ENCODE measurements at places on chromosomes 6 and 20.

GRCh38 chr6:156789081-156789943 is 12.1 kb downstream of the ARID1B start:
- DNase-seq: no peak

DNA sequence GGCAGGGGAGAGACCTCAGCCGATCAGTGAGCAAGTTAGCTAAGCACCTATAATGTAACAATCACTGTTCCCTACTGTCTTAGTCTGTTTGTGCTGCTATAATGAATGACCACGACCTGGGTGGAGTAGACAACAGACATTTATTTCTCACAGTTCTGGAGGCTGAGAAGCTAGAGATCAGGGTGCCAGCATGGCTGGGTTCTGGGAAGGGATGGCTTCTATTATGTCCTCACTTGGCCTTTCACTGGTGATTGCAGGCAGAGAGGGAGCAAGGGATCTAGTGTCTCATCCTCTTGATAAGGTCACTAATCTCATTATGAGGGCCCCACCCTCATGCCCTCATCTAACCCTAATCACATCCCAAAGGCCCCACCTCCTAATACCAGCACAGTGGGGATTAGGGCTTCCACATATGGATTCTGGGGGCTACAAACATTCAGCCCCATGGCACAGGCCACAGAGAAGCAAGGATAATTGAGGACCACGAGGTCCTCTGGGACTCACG is 162.5 kb downstream of the CD83 start:
- DNase-seq: no peak

- no peak for DNase-seq
These were observed 113.8 kb downstream of the SYCP2 start for GRCh38 chr20:59819496-59820203.

- DNase-seq: peak; percentile 65
These were observed 323.6 kb downstream of the CD83 start for GRCh38 chr6:14440940-14441781.

- no peak for DNase-seq
These were observed 11.0 kb upstream of the FBXL4 start for GRCh38 chr6:98958776-98959175.

DNA sequence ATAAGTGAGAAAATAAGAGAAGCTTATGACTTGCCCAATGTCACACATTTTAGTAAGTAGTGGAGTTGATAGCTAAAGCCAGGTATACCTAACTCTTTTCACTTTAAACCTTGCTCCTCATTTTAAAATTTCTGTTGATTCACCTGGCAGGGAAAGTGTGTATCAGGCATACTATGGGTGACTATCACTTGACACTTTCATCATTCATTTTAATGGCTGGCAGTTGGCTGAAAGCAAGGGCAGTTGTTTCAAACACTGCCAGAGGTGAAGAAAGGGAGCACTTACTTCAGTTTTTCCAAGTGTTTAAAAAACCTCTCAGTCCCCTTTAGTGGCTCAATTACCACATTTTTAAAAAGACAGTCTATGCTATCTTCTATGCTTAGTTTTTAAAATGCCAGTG is 78.2 kb upstream of the EMILIN3 start:
- DNase-seq: no peak

DNA sequence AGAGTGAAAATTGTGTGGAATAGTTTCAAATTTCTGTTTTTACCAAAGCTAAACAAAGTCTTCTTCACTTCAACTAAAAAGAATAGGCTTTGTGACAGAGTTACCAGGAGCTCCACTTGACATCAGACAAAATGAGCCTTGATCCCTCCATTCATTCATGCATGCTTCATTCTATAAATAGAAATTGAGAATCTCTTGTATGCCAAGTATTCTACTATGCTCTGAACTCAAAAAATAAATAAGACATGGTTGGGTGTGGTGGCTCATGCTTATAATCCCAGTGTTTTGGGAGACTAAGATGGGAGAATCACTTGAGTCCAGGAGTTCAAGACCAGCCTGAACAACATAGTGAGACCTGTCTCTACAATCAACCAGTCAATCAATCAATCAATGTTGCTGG is 236.6 kb upstream of the FAM83B start:
- no peak for DNase-seq

DNA sequence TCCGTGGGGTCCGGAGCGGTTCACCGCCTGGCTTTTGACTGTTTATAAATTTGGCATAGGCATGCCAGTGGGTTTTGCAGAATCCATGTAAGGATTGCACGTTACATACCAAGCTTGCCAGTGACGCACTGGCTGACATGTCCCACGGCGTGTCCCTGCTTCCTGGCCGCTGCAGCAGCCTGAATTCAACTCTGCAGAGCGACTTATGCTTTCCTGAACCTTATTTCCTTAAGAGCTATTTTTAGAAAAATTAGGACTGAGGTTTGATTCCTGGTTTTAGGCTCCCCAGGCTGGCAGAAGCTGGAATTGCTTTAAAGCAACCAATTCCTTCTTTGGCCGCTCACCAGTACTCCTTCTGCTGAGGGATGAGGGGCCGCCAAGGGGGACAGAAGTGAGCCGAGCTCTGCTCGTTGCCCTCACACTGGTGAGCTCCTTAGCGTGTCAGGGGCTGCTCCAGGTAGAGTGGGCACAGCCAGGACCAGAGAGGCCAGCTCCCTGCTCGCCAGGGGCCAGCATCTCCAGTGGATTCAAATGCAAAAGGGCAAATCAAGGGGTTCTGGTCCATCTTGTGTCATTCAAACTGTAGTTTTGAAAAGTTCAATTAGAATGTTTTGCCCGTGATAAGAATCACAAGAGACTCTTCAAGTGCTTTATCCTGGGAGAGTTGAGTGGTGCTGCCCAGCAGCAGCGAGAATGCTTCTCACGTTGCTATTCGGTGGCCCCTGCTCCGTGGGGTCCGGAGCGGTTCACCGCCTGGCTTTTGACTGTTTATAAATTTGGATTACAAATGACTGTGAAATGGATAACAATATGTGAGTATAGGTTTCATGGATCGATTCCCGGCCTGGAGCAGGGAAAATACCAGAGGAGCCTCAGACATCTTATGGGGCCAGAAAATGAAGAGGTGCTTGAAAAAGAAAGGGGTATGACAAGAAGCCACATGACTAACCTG is 17.5 kb upstream of the IRF4 start:
- no peak for DNase-seq

DNA sequence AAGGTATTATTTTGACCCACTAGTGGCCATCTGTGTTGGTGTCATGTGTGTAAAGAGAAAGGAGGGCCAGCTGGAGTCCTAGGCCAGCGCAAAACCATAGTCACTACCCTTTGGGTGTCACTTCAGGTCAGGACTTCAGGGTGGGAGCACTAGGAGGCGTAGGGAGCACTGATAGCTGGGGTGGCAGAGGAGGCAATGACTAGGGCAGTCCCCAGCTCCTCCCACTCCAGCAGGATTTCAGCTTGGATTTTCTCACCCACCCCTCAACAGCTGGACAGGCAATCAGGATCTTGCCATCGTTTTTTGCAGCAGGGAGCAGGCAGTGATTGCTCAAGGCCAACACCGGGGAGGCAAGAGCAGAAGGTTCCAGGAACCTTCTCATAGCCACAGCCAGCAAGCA is 4.2 kb upstream of the HLA-DOA start:
- no peak for DNase-seq

- DNase-seq: no peak
These were observed 21.8 kb downstream of the NPEPL1 start for GRCh38 chr20:58714340-58714922.

GRCh38 chr6:116335612-116336215 is 35.0 kb upstream of the DSE start:
- DNase-seq: no peak

DNA sequence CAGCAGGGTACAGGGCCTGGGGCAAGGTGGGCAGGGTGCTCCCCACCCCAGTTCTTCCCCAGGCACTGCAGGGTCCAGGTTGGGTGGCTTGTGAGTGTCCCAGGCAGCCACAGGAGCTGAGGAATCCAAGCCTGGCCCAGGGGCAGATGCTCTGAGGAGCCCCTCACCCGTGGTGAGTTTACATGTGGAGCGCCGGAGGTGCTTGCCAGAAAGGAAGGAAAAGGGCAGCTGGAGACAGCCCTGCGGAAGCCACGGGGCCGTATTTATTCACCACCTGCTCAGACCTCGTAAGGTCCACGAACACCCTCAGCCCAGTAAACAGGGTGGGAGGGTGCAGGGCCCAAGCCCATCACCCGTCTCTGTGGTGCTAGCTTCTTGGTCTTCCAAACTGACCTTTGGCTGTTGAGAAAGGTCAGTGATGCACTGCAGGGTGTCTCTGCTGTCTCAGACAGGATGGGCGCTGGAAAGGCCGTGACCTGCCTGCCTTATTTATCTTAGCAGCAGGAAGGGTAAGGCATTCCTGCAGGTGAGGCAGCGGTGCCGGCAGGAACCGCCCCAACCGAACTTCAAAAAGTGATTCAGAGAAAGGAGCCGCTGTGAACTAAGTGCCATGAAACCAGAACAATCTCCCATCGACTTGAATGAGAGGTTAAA is 4.0 kb upstream of the FRMD1 start:
- DNase-seq: no peak

- no peak for DNase-seq
These were observed 356.7 kb upstream of the JARID2 start for GRCh38 chr6:14889188-14889587.

DNA sequence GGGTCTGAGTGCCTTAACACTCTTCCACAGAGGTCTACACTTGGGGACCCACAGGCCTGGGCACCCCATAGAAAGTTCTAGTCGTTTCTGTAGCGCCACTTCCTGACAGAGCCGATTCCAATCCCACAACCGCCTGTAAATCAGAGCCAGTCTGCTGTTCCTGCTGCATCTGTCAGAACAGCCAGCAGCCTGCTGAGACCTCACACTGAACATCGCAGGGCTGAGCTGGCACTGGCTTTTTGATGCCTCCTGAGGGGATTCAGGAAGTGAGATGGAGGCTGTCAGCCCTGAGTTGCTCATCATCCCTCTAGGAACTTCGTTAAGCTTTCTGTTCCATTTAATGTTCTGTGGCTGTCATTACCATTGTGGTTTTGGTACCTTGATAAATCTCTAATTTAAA is 48.9 kb downstream of the DCBLD1 start:
- no peak for DNase-seq

DNA sequence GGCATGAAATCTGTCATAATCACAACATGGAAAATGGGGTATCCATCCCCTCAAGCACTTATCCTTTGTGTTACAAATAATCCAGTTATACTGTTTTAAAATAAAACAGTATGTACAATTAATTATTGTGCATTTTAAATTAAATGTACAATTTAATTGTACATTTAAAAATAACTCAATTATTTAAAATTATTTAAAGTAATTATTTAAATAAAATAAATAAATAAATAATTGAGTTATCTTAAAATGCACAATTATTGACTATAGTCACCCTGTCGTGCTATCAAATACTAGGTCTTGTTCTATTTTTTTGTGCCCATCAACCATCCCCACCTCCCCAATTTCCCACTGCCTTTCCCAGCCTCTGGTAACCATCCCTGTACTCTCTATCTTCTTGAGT is 66.9 kb upstream of the KCNG1 start:
- DNase-seq: no peak

GRCh38 chr6:46302816-46303215 is 132.0 kb upstream of the ENPP5 start:
- DNase-seq: no peak

DNA sequence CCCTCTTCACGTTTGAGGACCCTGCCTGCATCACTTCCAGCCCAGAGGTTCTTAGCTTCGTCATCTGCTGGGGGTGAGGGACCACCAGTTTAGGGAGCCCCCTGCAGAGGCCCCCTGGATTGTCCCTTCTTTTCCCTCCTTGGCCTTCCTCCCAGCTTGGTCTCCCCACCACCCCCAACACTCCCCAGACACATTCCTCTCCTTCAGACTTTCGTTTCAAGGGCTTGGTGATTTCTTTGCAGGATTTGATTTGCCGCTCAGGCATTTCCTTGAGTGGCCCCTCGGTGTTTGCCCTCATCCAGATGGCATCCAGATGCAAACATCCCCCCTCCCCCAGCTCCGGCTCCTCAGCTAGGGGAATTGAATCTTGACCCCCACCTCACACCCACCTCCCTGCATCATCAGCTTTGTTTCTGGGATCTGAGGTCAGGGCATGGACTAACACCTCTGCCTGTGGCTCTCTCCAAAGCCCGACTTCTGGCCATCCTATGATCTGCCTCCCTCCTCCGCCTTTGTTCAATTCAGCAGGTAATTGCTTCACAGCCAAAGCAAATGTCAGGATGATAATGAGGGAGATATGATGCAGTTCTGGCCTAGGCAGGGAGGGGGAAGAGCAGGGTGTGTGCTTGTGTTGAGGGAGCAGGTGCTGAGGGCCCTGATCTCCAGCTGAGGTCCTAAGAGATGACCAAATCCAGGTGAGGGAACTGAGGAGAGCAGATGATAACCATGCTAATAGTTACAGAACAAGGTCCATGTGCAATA is 141.5 kb downstream of the VEGFA start:
- peak; percentile 22 for DNase-seq

- DNase-seq: no peak
These were observed 16.6 kb downstream of the WRNIP1 start for GRCh38 chr6:2781685-2782355.

DNA sequence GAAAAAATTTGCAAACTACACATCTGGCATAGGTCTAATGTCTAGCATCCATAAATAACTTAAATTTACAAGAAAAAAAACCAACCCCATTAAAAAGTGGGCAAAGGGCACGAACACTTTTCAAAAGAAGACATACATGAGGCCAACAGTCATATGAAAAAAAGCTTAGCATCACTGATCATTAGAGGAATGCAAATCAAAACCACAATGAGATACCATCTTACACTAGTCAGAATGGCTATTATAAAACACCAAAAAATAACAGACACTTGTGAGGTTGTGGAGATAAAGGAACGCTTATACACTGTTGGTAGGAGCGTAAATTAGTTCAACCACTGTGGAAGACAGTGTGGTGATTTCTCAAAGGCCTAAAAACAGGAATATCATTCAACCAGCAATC is 33.7 kb upstream of the EPB41L2 start:
- no peak for DNase-seq

DNA sequence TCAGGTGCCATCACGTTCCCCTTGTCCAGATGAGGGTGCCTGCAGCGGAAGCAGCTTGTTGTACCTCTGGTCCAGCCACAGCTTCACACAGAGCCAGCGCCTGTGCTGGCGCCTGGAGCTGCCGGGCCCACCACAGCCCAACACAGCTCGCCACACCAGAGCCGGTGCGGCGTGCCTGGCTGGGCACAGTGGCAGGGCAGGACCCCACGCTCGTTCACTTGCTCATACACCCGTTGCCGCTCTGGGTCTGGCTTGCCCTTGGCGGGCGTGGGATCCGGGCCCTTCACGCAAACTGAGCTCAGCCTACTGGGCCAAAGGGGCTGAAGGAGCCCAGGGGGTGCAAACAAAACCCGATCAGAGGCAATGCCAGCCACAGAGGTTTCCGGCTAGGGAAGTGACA is 492.5 kb upstream of the MANEA start:
- no peak for DNase-seq

GRCh38 chr20:39878809-39879208 is 810.2 kb downstream of the MAFB start:
- no peak for DNase-seq
